ENCODE measurements at places on chromosomes 3 and 15.

DNA sequence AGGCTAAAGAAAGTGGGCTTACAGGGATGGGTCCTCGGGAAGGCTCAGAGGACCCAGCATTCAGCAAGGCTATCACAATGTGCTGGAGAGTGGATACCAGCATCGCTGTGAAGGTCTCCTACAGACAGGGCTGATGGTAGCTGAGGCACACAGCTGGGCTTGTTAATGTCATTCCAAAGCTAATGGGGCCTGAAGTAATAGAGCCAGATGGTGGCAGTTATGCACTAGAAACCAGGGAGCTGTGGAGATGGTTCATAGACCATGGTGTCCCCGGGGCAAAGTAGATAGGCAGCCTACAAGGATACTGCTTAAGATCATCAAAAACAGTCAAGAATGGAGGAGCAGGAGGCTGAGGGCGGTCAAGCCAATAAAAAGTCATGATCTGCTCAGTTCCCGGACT is 24.8 kb upstream of the BOC start:
- DNase-seq, result no peak

GRCh38 chr3:101170806-101171558 is 149.4 kb downstream of the IMPG2 start:
- DNase-seq, result peak; percentile 3

- no peak for DNase-seq
These were observed 340.7 kb upstream of the WNT5A start for GRCh38 chr3:55827786-55828185.

DNA sequence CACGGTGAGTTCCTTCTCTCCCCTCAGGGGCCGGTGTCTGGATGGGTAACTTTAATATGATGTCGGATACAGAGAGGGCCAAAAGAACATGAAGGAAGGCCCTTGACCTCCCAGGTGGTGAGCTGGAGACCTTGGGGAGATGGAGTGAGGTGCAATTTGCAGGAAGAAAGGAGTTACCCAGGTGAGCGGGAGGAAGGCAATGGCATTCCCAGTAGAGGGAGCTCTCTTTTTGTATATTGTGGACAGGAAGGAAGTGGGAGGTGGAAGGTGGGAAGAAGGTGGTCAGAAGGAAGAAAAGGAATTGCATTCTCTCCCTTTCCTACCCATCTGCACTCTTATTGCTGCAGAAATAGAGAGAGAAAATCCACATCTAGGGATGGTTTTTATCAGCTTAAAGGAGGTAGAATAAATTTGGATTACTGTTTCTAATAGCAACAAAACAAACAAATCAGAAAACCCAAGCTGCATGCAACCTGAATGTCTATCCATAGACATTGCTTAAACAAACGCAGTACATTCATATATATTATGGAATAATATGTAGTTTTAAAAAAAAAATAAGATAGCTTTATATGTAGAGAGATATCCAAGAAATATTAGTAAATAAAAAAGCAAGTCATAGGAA is 169.0 kb upstream of the TSC22D2 start:
- DNase-seq, result no peak

GRCh38 chr15:94704421-94704820 is 473.1 kb downstream of the MCTP2 start:
- no peak for DNase-seq

DNA sequence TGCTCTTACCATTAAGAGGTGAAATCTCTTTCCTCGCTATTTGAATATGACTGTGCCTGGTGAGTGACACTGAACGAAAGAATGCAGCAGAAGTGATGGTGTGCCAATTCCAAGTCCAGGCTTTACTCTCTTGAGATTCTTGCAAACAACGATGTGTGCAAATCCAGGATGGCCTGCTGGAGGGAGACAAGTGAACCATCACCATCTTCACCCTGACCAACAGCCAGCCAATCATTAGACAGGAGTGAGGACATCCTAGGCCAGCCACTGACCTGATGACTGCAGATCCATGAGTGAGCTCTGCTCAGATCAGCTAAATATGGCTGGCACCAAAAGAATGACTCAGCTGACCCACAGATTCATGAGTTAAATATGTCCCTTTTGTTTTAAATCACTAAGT is 878.0 kb downstream of the PDCD6IP start:
- DNase-seq, result no peak

GRCh38 chr3:12339701-12340480 is 51.0 kb downstream of the PPARG start:
- DNase-seq, result no peak

- no peak for DNase-seq
These were observed 99.9 kb upstream of the PLSCR4 start for GRCh38 chr3:146350852-146351251.

GRCh38 chr3:140610544-140610943 is 67.3 kb upstream of the TRIM42 start:
- no peak for DNase-seq

- peak; percentile 76 for DNase-seq
These were observed 4.8 kb downstream of the HES1 start for GRCh38 chr3:194140520-194141414.

- DNase-seq, result no peak
These were observed 14.9 kb downstream of the ITGA11 start for GRCh38 chr15:68417051-68417450.

- DNase-seq, result no peak
These were observed 69.9 kb downstream of the COL8A1 start for GRCh38 chr3:99708207-99708745.

DNA sequence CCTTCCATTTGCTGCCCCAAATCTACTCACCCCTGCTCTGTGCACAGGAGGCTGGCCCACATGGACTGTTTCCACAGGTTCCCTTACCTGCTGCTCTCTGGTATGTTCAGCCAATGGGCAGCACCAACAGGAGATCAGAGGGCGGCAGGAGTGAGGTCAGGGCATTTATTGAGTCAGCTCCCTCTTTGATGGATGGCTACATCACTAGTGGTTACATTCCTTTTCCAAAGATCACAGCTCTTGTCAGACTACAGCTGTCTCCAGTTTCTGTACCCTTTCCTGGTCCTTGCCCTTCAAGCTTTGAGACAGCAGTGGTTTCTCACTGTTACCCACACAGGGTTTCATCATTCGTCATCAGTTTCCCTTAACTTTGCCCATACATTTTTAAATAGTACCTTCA is 325.1 kb downstream of the SUCLG2 start:
- DNase-seq, result peak; percentile 3

DNA sequence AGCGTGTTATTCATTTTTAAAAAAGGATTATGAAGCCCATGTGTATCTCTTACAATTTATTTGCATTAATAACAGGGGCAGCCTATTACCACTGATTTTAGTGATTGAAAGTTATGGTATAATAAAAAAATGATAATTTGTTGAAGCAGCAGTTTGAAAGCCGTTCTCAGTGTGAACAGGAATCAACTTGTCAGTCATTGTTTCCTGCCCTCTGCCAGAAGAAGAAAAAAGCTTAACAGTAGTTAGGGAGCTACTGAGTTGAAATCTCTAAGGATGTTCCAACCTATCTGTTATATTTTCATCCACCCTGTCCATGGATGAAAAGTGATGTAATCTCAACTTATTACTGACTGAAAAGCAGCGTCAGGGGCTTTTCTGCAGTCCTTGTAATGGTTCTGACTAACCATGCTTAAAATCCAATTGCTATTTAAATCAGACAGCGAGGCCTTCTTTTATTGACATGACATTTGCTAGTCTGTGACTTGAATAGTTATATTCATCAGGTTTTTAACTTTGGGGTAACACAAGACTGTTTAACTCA is 486.7 kb downstream of the ROBO2 start:
- no peak for DNase-seq

- DNase-seq, result no peak
These were observed 6.9 kb downstream of the ABTB1 start for GRCh38 chr3:127679534-127680145.

- peak; percentile 3 for DNase-seq
These were observed 64.5 kb downstream of the NEDD4 start for GRCh38 chr15:55928955-55929354.

- no peak for DNase-seq
These were observed 84.9 kb upstream of the UBE2E1 start for GRCh38 chr3:23720885-23721284.

DNA sequence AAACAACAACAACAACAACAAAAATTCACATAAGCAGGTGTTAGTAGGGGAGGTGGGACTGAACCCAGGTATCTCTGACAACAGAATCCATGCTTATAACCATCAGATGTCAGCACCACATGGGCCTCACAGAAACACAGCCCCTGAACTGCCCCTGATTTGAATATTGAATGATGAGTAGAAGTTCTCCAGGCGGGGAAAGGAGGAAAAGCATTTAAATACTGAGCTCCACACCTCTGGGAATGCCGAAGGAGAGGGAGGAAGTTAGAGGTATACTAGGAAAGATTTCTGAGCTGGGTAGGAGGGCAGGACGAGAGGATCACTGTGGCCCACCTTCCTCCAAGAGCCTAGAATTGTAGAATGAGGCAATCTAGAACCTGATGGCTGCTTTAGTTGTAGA is 31.9 kb upstream of the EIF4A2 start:
- DNase-seq, result no peak

GRCh38 chr3:40292637-40293349 is 16.7 kb upstream of the EIF1B start:
- DNase-seq, result no peak

DNA sequence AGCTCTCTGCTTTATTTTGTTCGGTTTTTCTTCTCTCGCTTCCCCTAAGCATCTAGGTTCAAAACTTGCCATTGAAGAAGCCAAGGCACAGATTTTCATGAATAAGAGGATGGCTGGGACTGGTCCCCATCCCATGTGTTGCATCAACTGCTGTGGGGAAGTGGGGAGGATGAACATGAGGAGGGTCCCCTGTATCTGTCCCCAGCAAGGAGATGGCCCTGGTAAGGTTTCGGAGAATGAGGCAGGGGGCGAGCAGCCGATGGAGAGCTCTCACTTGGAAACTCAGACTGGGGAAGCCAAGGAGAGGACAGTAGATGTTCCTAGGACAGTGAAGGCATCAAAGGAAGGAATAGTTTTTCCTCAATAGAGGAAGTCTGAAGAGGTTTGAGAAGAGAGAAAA is 142.0 kb upstream of the ATP2B2 start:
- DNase-seq, result no peak

GRCh38 chr3:119690043-119690656 is 12.7 kb upstream of the CFAP91 start:
- no peak for DNase-seq

GRCh38 chr3:190012784-190013183 is 107.9 kb downstream of the P3H2 start:
- no peak for DNase-seq

GRCh38 chr3:97291901-97292300 is 472.7 kb upstream of the ARL6 start:
- no peak for DNase-seq

- no peak for DNase-seq
These were observed 50.0 kb upstream of the CP start for GRCh38 chr3:149271669-149272068.

DNA sequence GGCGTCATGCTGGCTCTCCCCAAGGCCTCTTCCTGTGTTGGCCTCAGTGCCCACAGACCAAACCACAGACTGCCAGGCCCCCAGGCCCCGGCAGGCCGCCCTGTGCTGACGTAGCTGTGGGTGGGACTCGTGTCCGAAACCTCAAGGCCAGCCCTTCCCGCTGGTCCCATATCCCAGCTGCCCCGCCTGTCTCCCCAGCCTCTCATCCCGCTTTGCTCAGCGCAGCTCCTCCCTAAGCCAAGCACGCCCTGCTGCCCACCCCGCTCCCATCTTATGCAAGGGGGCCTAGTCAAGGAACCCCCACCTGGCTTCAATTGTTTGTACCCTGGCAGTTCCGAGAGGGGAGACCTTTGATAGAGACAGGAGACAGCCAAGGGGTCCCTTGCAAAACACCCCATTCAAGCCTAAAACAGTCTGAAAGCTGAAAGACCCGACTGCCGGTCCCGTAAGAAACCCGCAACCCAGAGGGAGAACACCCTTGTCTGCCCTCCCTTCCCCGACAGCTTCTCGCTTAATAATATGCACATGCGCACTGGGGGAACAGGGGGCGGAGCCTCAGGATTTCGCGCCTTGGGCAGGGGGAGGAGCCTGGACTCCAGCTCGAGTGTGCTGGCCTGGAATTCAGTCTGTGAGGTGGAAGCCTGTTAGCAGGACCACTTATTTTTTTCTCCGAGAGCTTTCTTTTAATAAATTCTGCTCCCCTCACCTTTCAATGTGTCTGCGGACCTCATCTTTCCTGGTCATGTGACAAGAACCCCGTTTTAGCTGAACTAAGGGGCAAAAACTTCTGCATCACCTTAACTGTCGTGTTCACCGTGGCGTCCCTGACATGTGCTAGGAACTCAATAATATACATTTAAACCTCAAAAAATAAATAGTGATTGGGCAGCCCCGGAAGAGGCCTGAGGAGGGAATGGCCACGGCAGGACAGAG is 17.2 kb downstream of the TNFAIP8L3 start:
- DNase-seq, result peak; percentile 73

DNA sequence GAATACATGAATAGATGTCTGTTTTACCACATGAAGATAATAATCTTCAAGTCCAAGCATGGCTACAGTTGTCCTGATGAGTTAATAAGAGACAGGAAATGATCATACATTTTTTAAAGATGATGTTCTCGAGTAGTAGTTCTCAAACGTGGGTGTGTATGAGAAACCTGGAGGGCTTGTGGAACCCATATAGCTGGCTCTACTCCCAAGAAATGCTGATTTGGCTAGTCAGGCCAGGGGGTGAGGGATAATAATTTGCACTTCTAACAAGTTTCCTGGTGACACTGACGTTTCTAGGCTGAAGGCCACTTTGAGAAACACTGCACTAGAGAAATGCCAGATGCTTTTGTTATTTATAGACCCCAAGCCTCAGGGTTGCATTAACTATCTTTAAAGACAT is 37.0 kb downstream of the ROPN1B start:
- no peak for DNase-seq

GRCh38 chr3:18211116-18211515 is 214.0 kb downstream of the SATB1 start:
- DNase-seq, result no peak

GRCh38 chr15:101451266-101451799 is 38.2 kb downstream of the PCSK6 start:
- no peak for DNase-seq

DNA sequence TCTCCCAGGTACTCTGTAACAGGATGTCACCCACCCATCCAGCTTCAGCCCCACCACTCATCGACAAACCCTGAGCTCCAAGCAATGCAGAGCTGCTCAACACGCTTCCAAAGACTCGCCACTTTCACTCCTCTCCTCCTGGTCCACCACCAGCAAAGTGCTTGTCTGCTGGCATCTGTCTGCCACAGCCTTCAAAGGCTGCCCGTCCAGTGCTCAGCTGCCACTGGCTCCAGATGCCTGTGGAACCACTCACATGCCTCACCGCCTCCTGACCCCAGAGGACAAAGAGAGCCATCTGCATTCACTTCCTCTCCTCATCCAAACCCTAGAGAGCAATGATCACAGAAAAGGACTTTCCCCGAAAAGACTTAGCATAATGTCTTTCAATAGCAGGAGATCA is 109.5 kb upstream of the OCA2 start:
- DNase-seq, result no peak

DNA sequence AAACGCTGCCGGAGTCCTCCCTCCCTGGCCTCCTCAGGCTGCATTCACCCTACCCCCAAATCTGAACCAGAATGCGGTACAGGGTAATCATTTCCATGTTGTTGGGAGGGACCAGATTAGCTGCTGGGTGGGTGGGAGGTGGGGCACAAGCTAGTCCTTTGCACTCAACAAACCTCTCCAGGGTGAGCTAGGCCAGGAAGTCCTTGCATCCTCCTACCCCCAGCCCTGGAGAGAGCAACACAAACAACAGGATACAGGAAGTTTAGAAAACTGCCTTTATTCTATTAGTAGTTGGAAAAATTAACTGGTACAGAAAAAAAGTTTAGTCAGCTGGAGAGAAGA is 702 bp upstream of the GPX1 start:
- DNase-seq, result no peak

GRCh38 chr3:105459566-105460290 is 93.0 kb downstream of the ALCAM start:
- no peak for DNase-seq

Data from GM06990 (cell line).